Stimulated activated CD4-positive, alpha-beta T cell treated with anti-CD3 and anti-CD28 coated beads, Interleukin-1b, Interleukin-23, amount 100 ng/mL, for 1 hour (primary cell): ENCODE measurements at places on chromosomes 4 and X.

GRCh38 chr4:41050880-41051775 lies 163.2 kb downstream of the APBB2 start:
- DNase-seq: no peak

- DNase-seq: no peak
These were observed 25.3 kb downstream of the TSC22D3 start for GRCh38 chrX:107750263-107750662.

- DNase-seq: no peak
These were observed 121.6 kb downstream of the GUCY2F start for GRCh38 chrX:109360301-109360700.

- DNase-seq: no peak
These were observed 63.6 kb downstream of the ASB9 start for GRCh38 chrX:15206306-15206705.

- no peak for DNase-seq
These were observed 158.7 kb downstream of the DCHS2 start for GRCh38 chr4:154332681-154333421.

- DNase-seq: no peak
These were observed 122.3 kb downstream of the RS1 start for GRCh38 chrX:18549643-18550042.

GRCh38 chr4:152352215-152352614 lies 183.7 kb downstream of the FBXW7 start:
- no peak for DNase-seq

- DNase-seq: no peak
These were observed 51.3 kb upstream of the RELL1 start for GRCh38 chr4:37737466-37737865.

DNA sequence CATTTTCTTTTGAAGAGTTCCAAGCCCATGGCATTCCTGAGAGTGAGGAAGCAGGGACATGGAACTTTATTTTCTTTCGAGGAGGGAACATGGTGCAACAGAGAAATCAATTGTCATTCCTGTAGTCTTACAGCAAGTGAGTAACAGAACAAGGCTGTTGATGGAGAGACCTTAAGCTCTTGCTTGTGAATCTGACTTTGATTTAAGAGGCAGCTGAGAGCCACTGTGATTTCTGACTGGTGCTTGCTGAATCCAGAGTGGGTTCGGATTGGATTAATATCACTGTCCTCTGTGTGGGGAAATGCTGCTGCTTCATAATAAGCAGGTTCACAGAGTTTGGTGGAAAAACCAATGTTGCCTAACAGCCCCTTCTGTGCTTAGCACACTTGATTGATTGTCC lies 4.7 kb upstream of the ATP1B4 start:
- no peak for DNase-seq

GRCh38 chr4:144461906-144462305 lies 184.1 kb upstream of the HHIP start:
- no peak for DNase-seq

DNA sequence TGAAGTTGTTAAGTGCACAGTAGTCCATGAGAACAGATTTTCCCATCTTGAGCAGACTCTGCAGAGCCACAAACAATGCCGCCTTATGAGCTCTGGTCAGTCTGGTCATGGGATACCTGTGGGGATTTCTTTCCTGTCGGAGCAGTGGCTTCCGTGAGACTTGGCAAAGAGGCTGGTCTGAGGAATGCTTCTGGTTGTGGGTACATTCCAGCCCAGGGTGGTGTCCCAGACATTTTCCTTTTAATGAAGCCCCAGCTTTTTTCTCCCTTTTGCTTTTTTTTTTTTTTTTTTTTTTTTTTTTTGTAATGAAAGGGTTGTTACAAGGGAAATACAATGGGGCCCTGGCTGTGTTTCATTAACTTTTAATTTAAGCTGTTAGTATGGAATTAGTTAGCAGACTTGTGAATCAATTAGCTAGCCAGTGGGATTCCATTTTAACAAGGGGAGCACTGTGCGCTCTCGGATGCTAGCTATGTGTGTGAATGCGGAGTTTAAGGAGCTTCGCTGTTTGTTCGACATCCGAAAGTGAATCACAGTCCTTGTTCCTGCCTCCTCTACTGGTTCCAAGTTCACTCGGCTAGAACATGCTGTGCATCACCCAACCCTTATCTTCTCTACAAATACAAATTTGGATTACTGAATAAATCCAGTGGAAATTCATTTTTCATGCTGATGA lies 225.1 kb downstream of the CBR4 start:
- no peak for DNase-seq

DNA sequence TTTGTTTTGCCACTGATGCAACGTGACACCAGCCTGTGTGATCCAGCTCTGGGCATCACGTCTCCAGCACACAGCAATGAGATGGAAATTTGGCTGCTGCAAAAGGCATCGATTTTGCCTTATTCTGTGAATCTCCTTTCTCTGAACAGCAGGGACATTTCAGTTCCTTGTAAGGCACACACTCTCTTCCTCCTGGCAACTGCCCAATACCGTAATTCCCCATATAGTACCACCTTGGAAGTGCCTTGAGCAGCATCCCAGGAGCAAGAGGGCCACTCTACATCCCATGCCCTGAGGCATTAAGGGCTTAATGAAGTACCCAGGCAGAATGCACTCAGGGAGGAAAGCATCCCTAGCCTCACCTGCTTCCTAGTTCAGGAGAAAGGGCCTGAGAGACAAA lies 10.5 kb upstream of the MAMLD1 start:
- no peak for DNase-seq

GRCh38 chrX:21993265-21993664 lies 38.9 kb upstream of the PHEX start:
- no peak for DNase-seq

GRCh38 chrX:13734278-13735172 lies at the start of the genes OFD1 and TRAPPC2:
Gene OFD1, plus strand, starts transcription at chrX:13734748. Its CDS starts 324 bp downstream, at chrX:13735072.
Gene TRAPPC2, minus strand, starts transcription at chrX:13734620. Its CDS starts 14,657 bp downstream, at chrX:13719963.
- DNase-seq: peak; percentile 71

GRCh38 chrX:132184871-132185270 lies 34.4 kb downstream of the RAP2C start:
- no peak for DNase-seq

DNA sequence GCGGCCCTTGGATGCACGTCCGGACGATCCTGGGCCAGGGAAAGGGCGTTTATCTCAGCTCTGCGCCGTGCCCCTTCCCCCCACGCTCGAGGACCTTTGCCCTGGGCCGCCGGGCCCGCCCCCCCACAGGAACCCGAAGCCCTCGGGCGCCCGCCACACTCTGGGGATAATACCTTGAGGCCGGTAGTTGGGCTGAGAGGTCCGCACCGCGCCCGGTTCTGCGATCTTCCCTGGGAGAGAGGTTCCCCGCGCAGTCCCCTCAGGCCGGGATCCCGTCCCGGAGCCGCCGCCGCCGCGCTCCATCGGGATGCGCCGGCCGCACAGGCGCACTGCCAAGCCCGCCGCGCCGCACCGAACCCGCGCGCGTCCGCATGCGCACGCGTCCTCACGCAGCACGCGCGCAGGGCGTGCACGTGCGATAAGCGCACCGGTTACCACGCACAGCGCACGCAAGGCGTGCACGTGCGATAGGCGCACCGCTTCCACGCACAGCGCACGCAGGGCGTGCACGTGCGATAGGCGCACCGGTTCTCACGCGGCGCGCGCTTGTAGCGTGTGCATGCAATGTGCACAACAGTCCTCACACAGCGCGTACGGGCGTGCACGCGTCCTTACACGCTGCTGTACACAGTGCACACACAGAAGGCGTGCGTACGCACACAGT lies at the start of gene MAP7D2:
Gene MAP7D2, minus strand, starts transcription at position 331 of the 664 bp plus-strand sequence. Its CDS starts 28 bp downstream, at position 303.
- no peak for DNase-seq

DNA sequence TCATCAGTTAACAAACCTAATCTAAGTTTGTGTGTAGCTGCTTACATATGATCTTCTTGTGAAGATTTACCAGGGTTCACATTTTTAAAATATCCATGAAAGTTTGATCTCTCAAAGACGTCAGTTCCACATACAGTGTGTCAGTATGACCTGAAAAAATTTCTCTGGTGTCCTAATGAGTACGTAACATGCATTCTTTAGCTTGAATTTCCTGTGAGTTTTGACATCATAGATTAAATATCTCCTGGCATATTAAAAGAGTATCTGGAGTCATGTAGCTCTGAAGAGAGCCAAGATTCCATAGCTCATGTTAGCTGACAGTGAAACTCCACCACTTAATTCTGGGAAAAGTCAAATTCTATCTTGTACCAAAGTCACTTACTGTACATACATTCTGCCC lies 43.9 kb upstream of the PDLIM5 start:
- no peak for DNase-seq

- no peak for DNase-seq
These were observed 1.5 kb downstream of the SETD7 start for GRCh38 chr4:139554642-139554892.

DNA sequence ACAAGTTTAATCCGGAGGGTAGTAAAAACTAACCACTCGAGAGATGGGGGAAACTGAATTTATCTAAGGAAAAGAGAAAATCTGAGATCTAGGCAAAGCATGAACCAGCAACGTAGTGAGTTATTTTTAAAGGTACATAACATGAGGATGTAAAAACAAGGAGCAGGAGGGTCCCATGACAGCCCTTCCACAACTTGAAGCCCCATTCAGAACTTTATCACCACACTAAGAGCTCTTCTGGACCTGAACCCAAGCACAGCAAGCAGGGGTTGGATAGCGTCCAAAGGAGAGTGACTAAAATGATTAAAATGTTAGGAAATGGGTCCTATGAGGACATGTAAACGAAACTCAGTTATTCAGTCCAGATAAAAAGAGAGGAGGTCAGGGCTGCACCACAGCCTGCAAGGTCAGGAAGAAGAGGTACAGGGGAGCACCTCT lies 16.2 kb downstream of the SH3RF1 start:
- no peak for DNase-seq

- no peak for DNase-seq
These were observed 103.9 kb downstream of the ARAP2 start for GRCh38 chr4:36140421-36140820.

DNA sequence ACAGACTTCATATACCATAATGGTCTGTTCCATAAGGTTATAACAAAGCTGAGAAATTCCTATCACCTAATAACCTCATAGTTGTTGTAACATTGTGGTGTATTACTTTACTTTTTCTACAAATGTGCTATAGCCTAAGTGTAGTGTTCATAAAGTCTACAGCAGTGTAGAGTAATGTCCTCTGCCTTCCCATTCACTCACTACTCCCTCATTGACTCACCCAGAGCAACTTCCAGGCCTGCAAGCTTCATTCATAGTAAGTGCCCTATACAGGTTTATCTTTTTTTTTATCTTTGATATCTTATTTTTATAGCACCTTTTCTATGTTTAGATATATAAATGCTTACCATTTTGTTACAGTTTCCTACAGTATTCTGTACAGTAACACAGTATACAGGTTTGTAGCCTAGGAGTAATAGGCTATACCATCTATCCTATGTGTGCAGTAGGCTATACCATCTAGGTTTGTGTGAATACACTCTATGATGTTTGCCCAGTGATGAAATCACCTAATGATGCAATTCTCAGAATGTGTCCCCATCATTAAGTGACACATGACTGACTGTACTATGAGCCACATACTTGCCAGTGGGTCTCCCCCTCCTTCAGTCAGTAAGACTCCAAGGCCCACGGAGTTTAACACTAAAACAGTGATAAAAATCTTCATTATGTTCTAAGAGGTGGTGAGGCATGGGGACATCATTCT lies 299.9 kb downstream of the UNC5C start:
- DNase-seq: no peak

DNA sequence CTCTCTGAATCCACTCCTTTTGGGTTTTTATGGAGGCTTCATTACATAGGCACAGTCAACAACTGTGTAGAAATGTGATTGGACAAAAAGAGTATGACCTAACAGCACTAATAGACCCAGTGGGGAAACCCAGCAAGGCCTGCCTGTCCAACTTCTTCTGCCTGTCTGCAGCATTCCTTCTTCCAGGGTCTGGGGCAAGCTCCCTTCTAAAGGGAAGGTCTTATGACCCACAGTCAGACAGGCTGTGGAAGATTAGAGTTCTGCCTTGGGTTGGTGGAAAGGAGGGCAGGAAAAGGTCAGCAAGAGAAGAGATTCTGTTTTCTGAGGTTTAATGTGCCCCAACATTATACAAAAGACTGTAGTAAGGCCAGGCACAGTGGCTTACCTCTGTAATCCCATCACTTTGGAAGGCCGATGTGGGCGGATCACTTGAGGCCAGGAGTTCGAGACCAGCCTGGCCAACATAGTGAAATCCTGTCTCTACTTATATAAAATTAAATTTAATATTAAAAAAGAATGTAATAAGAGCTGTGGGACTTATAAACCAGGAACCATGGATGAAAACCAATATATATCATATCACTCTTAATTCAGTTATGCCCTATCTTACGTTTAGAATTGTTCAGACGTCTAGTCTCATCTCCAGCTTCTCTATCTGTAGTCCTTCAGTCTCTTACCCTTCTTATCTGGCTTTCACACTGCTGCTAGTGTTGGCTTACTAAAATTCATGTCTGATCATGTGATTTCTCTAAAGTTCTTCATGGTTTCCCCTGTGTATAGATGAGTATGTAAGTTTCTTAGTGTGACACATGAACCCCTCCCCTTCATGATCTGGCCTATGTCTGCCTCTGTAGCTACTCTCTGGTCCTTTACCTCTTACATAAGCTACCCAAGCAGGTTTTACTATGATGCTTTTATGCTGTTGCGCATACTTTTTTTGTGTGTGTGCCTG lies 6.2 kb downstream of the CLCN3 start:
- no peak for DNase-seq

DNA sequence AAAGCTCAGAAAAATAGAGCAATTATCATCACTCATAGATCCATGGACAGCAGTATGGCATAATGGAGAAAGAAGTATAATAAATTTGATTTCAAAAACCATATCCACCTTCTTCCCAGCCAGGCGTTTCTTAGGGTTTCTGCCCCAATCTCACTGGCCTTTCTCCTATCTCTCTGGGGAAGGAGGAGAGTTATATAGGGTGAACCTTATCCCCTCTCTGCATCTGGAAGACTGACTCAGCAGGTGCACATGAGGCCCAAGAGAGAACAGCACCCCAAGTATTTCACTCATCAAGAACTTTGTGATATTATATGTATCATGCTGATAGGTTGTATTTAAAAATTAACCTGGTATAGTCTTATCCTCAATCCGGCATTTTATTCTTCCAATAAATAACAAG lies 318.8 kb upstream of the RASGEF1B start:
- no peak for DNase-seq

GRCh38 chrX:2340991-2341390 lies 159.8 kb downstream of the DHRSX start:
- no peak for DNase-seq

- DNase-seq: no peak
These were observed 22.1 kb downstream of the TMEM131L start for GRCh38 chr4:153488006-153488891.

DNA sequence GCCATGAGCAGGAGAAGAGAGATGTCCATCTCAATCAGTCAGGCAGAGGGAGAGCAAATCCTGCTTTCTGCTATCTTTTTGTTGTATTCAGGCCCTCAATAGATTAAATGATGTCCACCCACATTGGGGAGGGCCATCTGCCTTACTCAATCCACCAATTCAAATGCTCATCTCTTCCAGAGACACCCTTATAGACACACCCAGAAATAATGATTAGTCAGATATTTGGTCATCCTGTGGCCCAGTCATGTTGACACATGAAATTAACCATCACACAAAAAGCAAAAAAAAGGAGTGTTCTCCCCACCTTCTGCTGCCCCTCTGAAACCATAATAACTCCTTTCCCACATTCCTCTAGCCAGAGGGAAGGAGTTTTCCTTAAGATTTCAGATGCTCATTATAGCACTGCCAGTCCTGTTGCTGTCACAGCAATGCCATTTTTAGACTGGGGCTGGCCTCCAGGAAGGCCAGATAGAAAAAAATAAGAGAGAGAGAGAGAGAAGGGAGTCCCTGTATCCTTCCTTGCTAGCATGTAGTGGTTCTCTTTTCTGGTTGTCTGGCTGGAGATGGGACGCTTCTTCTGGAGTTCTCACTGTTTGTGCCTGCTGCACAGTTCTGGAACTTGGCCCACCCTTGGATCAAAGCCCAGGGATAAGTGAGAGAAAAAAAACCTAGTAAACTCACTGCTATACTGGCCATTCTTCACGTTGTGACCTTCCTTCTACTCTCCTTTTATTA lies 177.7 kb downstream of the RBM46 start:
- no peak for DNase-seq
